T-cell (primary cell): ENCODE measurements at places on chromosomes 12 and 14. TPM values are rescaled to one million over a fixed set of nuclear protein-coding genes. Genes with fewer than 3 reads are reported as not detected.
A peak's percentile ranks its signal among the peaks of the same experiment; 100 is the strongest.

Gene IL25
- not detected for total RNA-seq

Gene FAM181A
- total RNA-seq = not detected

GRCh38 chr14:72182708-72183432 is 250.6 kb downstream of the RGS6 start:
- H3K27me3 ChIP-seq = no peaks in the 10 kb centered on the region
- DNase-seq = no peak
- H3K4me1 ChIP-seq = no peaks in the 10 kb centered on the region
- no peak overlapping the region for H3K4me3 ChIP-seq

GRCh38 chr12:70852416-70853150 is 68.0 kb downstream of the PTPRR start:
- no peak overlapping the region for H3K4me3 ChIP-seq
- no peak overlapping the region for H3K27ac ChIP-seq
- H3K27me3 ChIP-seq = no peaks in the 10 kb centered on the region
- DNase-seq = no peak

- H3K27ac ChIP-seq = peak overlapping the region; percentile 93
- no peak for DNase-seq
- no peaks in the 10 kb centered on the region for H3K36me3 ChIP-seq
- peak overlapping the region; percentile 84 for H3K4me3 ChIP-seq
- H3K27me3 ChIP-seq = peaks cover 4% of the 10 kb centered on the region
Observed at GRCh38 chr12:22624548-22624869, 462 bp upstream of the ETNK1 start.

DNA sequence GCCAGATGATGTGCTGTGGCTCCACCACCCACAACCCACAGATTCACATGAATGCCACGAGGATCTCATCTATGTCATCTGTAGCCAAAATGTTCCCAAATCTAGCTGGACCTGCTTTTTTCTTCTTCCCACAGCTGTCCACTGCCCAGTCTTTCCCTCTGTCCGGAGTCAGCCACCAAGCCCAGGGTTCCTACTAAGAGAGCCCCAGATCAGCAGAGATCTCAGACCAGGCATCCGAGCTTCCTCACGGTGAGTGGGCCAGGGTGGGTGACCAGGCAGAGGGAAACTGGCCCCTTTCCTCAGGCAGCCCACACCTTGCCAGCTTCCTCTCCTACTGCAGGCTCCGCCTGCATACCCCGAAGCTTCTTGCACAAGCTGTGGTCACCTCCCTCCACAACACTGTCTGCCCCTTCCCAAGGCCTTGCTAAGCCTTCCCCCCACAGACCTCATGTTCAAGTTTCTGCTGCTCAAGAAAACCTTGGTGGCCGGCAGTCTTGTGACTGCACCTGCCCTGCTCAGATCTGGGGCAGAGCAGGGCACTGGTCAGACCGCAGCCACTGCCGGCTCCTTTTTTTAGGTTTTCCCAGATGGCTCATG is 81.4 kb downstream of the ACTN1 start:
- H3K4me1 ChIP-seq = peaks cover 9% of the 10 kb centered on the region
- H3K4me3 ChIP-seq = no peak overlapping the region
- H3K27ac ChIP-seq = no peak overlapping the region
- no peak for DNase-seq
- peaks cover 77% of the 10 kb centered on the region for H3K36me3 ChIP-seq
- H3K27me3 ChIP-seq = no peaks in the 10 kb centered on the region
